Stimulated activated CD8-positive, alpha-beta memory T cell treated with anti-CD3 and anti-CD28 coated beads, Interleukin-7, amount 100 ng/mL, for 24 hours (primary cell): ENCODE measurements at places on chromosomes 4 and X.

DNA sequence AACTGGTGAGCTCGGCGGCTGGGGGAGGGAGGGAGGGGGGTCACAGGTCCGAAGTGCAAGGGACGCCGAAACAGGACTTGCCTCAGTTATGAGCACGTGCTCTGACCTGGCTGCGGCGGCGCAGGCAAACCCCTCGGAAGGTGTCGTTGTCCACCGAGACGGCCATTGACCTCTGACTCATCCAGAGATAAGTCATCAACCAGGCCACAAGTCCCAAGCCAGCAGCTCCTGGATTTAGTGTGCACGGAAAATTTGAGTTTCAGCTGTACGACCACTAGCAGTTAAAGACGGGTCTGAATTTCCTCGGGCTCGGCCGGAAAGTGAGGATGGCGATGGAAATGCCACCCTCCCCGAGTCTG lies 674 bp downstream of the SH3D19 start:
- DNase-seq = no peak

GRCh38 chr4:6281436-6282313 lies 12.0 kb downstream of the WFS1 start:
- DNase-seq = no peak

GRCh38 chrX:71214604-71215337 lies 8.3 kb upstream of the GJB1 start:
- DNase-seq = no peak

- DNase-seq = no peak
Observed at GRCh38 chrX:17859609-17860178, 1.4 kb downstream of the RAI2 start.

DNA sequence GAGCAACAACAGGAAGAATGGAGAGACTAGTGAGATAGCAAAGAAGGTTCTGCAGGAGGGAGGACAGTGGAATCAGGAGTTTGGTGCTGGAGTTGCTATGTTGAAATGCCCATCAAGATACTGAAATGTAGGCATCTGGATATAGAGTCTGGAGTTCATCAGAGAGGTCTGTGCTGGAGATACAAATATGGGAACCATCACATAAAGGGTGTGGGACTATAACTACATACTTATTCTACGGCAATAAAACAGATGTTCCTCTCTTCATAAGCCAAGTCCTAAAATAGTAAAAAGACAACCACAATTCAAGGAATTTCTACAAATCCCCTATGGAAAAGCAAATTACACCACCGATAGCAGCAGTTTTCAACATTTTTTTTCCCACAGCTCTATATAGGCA lies 1.6 kb downstream of the MED14 start:
- DNase-seq = no peak

GRCh38 chrX:18888281-18888680 lies 95.6 kb downstream of the PHKA2 start:
- no peak for DNase-seq

DNA sequence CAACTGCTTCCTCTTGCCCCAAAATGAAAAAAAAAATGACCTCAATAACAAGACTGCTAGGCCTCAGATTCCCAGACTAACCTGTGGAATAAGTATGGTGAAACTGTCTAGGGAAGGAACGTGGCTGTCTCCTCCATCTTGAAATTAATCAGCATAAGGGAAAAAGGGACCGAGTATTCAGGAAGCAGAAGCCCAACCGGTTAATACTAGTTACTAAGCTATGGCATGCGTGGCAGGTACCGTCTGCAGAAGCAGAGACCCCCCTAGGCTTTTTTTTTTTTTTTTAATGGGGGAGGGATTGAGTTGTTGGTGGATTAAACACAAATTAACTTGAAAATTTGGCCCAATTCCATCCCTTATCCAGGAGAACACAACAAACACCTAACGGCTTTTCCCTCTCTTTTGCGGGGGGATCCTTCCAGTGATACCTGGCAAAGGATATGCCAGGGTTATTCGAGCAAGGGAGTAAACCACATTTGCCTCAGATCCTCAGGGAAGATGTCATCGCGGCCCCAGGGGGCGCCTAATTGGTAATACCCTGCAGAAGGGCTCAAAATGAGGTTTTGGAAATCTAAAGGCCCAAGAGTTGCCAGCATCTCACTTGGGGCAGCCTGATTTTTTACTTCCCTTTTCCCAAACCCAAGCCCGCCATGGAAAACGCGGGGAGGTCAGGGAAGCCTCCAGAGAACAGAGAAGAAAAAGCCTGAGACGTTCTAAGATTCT lies 893 bp downstream of the RLIM start:
- DNase-seq = no peak

GRCh38 chr4:122715221-122715620 lies 17.3 kb upstream of the BBS12 start:
- DNase-seq = no peak

DNA sequence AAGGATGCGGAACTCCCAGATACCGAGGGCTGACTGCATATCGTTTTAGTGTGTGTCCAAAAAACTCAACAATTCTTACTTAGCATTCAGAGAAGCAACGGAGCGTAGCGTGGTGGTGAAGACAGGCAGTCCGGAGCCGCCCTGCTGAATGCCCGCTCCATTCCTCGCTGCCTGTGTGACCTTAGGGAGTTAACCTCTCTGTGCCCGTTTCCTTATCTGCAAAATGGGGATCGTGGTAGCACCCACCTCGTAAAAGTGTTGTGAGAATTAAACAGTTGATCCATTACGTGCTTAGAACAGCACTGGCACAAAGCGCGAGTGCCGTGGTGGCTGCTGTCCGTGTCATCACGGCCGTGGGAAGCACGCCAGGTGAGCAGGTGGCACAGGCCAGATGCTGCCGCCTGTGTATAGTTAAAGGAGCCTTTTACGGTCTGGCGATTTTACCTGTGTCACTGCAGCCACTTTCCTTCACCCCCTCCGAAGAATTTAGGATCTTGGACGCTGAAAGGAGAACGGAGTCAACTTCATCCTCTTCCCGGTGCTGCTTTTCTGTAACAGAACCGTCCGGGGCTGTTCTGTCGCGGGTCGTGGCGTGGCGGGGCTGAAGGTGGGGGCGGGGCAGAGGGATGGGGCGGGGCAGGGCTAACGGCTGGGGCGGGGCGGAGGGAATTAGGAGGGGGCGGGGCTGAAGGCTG lies 885 bp downstream of the CCDC110 start:
- DNase-seq = no peak

DNA sequence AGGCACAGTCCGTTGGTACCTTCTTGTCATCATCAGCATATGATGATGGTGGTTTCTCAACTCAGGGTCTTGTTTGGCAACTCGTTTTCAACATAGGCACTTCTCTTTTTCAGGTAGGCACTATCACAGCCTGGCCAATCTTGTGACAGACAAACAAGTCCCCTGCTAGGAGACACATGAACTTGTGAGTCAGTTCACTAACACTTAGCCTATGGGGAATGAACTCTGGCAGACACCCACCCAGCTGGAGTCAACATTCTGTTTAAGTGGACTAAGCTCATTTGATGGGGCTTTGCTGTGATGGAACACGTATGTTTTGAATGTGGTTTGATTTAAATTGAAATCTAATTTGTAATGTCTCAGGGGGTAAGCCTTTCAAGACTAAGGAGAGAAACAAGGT lies 100.7 kb upstream of the MAMLD1 start:
- no peak for DNase-seq

DNA sequence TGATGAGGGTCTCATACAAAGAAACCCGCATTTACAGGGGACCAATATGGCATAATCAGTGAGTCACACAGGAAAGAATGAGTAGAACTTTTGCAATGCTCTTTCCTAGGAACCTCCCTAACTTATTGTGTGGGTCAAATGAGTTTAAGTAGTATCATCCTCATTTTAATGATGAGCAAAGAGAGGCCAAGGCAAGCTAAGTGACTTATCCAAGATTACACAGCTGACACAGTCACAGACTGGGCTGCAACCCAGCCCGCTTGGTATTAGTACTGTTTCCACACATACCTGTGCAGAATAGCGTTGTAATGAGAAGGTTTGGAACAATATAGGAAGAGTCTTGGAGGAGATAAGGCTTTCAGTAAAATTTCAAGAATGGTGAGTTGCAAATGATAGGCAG lies 91.0 kb upstream of the PPP1R2C start:
- DNase-seq = no peak

- DNase-seq = no peak
Observed at GRCh38 chrX:2828959-2829411, 255 bp downstream of the GYG2 start.

- no peak for DNase-seq
Observed at GRCh38 chr4:106021737-106022410, 126.6 kb downstream of the NPNT start.

GRCh38 chr4:173318240-173318639 lies 15.9 kb downstream of the HMGB2 start:
- no peak for DNase-seq

- no peak for DNase-seq
Observed at GRCh38 chr4:69831646-69832325, 28.2 kb downstream of the SULT1E1 start.

- no peak for DNase-seq
Observed at GRCh38 chrX:16653424-16653823, 3.5 kb downstream of the S100G start.

- DNase-seq = no peak
Observed at GRCh38 chrX:65607070-65607742, 60.2 kb upstream of the MSN start.

DNA sequence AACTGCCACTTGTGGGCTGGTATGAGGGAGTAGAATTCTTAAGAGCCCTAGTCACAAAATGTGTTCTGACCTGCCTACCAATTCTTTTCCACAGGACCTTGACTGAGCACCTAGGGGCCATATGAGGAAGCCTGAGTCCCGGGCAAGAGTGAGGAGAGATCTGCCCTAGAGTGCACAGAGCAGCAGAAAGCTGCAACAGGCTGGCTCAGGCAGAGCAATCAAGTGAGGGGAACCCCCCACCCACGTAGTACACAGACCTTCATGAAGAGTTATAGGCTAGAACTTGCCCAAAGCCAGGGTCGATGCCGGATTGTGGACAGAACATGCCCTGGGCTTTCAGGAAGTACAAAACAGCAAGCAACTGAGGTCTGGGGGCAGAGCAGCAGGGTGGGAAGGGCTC lies 117.0 kb downstream of the SPOCK3 start:
- DNase-seq = no peak

DNA sequence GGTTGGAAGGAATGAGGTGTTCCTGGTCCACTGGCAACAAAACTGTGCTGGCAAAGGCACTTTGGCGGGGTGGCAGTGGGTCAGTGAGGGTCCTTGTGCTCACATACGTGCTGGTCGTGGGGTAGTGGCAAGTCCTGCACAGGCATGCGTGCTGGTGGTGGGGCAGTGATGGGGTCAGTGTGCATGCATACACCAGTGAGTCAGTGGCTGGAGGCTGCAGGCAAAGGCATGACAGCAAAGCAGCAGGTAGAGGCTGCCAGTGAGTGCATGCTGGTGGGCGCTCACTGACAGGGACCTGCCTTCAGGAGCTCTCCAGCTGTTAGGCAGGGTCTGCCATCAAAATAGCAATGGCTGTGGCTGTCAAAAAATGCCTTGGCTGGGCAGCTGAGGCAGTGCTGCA lies 42.1 kb downstream of the TMPRSS11E start:
- DNase-seq = no peak

DNA sequence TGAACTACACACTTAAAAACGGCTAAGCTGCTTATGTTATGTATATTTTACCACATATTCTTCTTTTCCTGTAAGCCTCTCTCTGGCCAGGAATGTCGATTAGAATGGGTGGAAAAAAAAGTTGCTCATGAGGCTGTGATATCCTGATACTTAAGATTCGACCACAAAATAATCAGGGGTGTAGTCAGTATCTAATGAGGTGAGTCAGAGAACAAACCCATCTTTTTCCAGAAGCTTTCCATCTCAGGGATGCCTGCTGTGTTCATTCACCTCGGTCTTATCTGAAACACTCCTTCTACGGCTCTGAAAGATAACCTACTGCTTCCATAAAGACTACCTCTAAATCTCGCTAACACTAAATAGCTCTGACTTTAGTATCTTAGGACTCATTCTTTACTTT lies 142.7 kb upstream of the MAP3K15 start:
- no peak for DNase-seq

GRCh38 chrX:25004040-25004439 lies 11.7 kb downstream of the ARX start:
- DNase-seq = no peak

GRCh38 chr4:25970226-25970675 lies 56.2 kb downstream of the SMIM20 start:
- DNase-seq = no peak

- no peak for DNase-seq
Observed at GRCh38 chr4:148366251-148366650, 76.0 kb downstream of the NR3C2 start.

- DNase-seq = no peak
Observed at GRCh38 chr4:165398570-165398969, 19.8 kb downstream of the CPE start.

- peak; percentile 41 for DNase-seq
Observed at GRCh38 chrX:46408553-46409407, 136.4 kb downstream of the ZNF674 start.

DNA sequence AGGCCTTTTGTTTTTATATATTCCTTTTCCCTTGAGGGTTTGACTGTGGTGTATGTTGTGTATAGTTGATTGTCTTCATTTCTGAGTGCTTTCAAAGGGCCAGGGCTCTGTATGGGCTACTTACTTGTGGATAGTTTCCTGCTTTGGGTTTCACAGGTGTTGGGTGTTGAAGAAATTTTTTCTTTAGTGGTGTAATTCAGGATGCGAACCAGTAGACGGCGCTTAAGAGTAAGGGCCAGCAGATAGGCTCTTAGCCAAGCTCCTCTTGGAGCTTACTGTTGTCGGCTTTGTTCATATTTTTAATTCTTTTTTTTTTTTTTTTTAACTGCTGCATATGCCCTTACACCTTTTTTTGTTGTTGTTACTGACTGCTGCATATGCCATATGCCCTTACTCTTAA lies 276.3 kb upstream of the GALNT7 start:
- no peak for DNase-seq

- no peak for DNase-seq
Observed at GRCh38 chrX:87732133-87732532, 214.5 kb downstream of the KLHL4 start.

DNA sequence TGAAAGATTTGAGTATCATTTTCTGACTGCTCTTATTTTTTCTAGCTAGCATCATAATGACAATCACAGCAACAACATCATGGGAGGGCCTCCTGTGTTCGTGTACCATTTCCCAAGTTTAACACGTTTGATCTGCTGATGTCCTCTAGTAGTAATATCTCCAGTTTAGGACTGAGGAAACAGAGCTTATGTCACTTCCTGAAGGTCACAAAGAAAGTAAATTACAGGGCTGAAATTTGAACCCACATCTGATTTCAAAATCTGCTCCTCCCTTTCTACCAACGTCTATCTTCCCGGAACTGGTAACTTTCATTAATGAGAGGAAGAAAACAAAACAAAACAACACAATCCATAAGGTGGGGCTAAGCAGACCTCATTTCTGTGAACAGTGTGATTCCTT lies 302.7 kb downstream of the PACRGL start:
- DNase-seq = no peak

- no peak for DNase-seq
Observed at GRCh38 chr4:5072948-5073347, 21.7 kb downstream of the STK32B start.

GRCh38 chr4:62003695-62004094 lies 803.6 kb downstream of the ADGRL3 start:
- DNase-seq = no peak

- DNase-seq = no peak
Observed at GRCh38 chr4:125739760-125740159, 425.0 kb downstream of the FAT4 start.

- no peak for DNase-seq
Observed at GRCh38 chr4:158946825-158947224, 156.1 kb upstream of the RAPGEF2 start.

GRCh38 chr4:142021181-142021580 lies 384.8 kb downstream of the IL15 start:
- DNase-seq = no peak
